Chondrocyte (in vitro differentiated cells): ENCODE measurements at places on chromosomes 6 and 20. TPM values are rescaled to one million over a fixed set of nuclear protein-coding genes. Genes with fewer than 3 reads are reported as not detected.
A peak's percentile ranks its signal among the peaks of the same experiment; 100 is the strongest.

Gene BPIFB2
- not detected in 3 replicates for total RNA-seq

Gene DDX43
- not detected in 3 replicates for total RNA-seq

Gene DNMT3B
- total RNA-seq: 2.0 to 4.8 TPM (median 4.7 TPM) in 3 replicates

Gene PTCRA
- total RNA-seq: not detected in 3 replicates

Gene ZNF184
- 7.3 to 7.9 TPM (median 7.4 TPM) in 3 replicates for total RNA-seq

Gene CYP21A2
- total RNA-seq: 0.30 to 0.68 TPM (median 0.41 TPM) in 3 replicates

Gene RAET1E
- total RNA-seq: not detected in 3 replicates

Gene TRIM40
- total RNA-seq: not detected in 3 replicates

Gene PHF1
- total RNA-seq: 39.0 to 43.2 TPM (median 42.7 TPM) in 3 replicates

GRCh38 chr6:53322188-53323029, 26.3 kb downstream of the ELOVL5 start:
- H3K27ac ChIP-seq: peak overlapping the region; percentile 78
- no peak for DNase-seq
- H3K27me3 ChIP-seq: no peaks in the 10 kb centered on the region

GRCh38 chr6:163318071-163318786, 96.3 kb upstream of the QKI start:
- H3K27me3 ChIP-seq: peaks cover 2% of the 10 kb centered on the region
- DNase-seq: no peak
- H3K4me3 ChIP-seq: no peak overlapping the region
- H3K4me1 ChIP-seq: peaks cover 4% of the 10 kb centered on the region
- no peak overlapping the region for H3K27ac ChIP-seq

- H3K27ac ChIP-seq: no peak overlapping the region
- DNase-seq: no peak
- H3K4me1 ChIP-seq: peaks cover 87% of the 10 kb centered on the region
- no peaks in the 10 kb centered on the region for H3K27me3 ChIP-seq
- no peak overlapping the region for H3K4me3 ChIP-seq
- H3K36me3 ChIP-seq: no peaks in the 10 kb centered on the region
Observed at GRCh38 chr6:116402108-116402937, 31.6 kb downstream of the DSE start.

DNA sequence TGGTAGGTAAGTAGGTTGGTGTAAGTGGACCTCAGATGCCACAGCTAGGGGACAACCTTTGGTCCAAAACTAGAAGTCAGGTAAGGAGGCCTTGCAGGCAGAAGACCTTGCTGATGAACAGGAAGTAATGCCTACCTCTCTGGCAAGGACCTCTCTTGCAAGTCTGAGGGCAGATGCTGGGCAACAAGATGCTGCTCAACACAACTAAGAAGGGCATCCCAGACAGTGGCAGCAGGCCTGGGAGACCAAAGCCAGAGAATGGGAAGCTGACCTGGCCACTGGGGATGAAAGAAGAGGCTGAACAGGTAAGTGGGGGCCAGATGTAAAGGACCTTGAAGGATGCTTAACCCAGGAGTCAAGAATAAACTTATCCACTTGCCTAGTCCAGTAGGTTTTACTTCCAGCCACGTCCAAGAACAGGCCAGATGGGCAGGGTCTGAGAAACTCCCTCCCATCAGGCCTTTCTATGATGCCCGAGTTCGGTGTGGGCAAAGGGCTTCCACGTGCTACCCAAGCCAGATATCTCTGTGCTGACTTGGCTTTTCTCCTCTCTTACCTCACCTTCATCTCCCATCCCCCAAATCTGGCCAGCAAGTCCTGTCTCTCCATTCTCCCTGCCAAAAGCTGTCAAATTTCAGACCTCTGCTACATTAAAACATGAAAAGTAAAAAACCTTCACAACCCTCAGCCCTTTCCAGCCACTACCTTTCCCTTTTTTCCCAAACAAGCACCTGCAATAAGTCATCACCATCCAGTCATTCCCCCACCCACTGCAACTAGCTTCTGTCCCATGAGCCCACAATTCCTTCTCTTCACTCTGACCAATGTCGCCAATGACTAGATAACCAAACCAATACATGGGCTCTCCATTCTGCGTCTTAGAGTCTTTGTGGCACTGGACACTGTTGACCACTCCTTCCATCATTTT, 11.5 kb upstream of the PLCG1 start:
- H3K4me3 ChIP-seq: no peak overlapping the region
- peaks cover 51% of the 10 kb centered on the region for H3K36me3 ChIP-seq
- no peak overlapping the region for H3K27ac ChIP-seq

DNA sequence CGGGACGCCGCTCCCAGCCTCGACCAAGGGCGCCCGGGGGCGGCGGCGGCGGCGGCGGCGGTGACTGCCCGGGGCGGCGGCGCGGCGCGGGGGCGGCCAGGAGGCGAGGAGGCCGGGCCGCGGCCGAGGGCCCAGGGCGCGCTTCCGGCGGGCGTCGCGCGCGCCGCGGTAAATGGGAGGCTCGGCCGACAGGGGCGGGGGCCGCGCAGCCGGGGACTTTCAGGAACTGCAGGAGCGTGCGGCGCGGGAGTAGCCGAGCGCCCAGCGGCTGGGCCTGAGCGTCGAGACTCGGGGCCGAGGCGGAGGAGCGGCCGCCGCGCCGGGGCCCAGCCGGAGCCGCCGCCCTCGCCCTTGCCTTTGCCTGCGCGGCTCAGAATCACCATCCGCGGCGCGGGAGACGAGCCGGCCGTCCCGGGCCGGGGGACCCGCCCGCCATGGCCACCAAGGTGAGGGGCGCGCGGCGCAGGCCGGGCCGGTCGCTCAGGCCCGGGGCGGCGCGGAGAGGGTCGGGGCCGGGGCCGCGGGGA, at the start of gene SNX9:
SNX9 (plus strand) TSS at position 246 of the 527 bp plus-strand sequence; CDS start at position 435, 189 bp downstream.
- peaks cover 30% of the 10 kb centered on the region for H3K4me1 ChIP-seq
- H3K36me3 ChIP-seq: no peaks in the 10 kb centered on the region
- no peaks in the 10 kb centered on the region for H3K27me3 ChIP-seq
- peak within 1 kb of the TSS; percentile 83 for H3K4me3 ChIP-seq
- peak within 1 kb of the TSS; percentile 92 for H3K27ac ChIP-seq
- no peak for DNase-seq

DNA sequence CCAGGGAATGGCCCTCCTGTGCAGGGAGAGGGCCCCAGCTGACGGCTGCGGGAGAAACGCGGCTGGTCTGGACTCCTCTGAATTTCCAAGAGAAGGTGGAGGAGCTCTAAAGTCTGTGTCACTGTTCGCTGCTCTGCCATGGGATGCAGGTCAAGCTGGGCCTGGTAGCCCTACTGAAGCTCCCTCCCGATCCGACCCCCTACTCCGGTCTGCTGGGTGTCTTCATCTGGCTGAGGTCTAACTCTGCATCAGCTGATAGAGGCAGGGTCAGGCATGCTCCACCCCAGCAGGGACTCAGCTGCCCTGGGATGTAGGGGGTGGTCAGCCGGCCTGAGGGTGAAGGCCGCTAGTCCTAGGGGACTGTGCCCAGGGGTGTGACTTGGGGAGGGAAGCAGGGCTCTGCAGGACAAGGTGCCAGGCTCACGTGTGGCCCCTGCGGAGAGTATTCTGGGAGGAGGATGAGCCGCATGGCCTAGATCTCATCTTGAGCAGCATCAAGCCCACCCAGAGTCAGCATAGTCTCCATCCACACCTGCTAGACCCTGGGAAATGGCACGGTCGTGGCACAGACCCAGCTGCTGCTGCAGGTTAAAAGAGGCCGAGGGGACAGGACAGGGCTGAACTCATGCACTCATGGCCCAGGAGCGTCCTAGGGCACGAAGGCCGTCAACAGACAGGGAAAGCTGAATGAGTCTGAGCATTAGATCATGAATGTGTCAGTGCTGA, 1.4 kb downstream of the CST3 start:
- peak overlapping the region; percentile 89 for H3K4me3 ChIP-seq
- no peaks in the 10 kb centered on the region for H3K27me3 ChIP-seq
- H3K4me1 ChIP-seq: peaks cover 28% of the 10 kb centered on the region
- H3K36me3 ChIP-seq: peaks cover 12% of the 10 kb centered on the region

GRCh38 chr6:168664956-168665355, 224.0 kb downstream of the SMOC2 start:
- no peaks in the 10 kb centered on the region for H3K4me1 ChIP-seq
- H3K27ac ChIP-seq: no peak overlapping the region
- H3K27me3 ChIP-seq: peaks cover 20% of the 10 kb centered on the region
- no peak overlapping the region for H3K4me3 ChIP-seq

DNA sequence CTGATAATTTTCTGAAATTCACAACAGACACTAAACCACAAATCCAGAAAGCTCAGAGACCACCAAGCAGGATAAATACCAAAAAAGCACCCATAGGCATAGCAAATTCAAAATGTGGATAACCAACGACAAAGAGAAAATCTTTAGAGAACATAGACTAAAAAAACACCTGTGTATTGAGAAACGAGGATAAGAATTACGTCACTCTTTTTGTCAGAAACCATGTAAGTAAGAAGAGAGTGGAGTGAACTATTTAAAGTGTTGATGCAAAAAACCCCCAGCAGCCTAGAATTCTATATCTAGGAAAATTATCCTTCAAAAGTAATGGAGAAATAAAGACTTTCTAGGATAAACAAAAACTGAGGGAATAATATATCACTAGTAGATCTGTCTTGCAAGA, 126.9 kb upstream of the SCGN start:
- H3K4me3 ChIP-seq: no peak overlapping the region
- H3K27ac ChIP-seq: no peak overlapping the region

GRCh38 chr20:34522969-34523871, 7.0 kb downstream of the DYNLRB1 start:
- no peak for DNase-seq
- peaks cover 74% of the 10 kb centered on the region for H3K4me1 ChIP-seq
- peak overlapping the region; percentile 56 for H3K4me3 ChIP-seq

- H3K27ac ChIP-seq: no peak overlapping the region
- DNase-seq: no peak
- no peaks in the 10 kb centered on the region for H3K36me3 ChIP-seq
- peaks cover 9% of the 10 kb centered on the region for H3K4me1 ChIP-seq
- no peak overlapping the region for H3K4me3 ChIP-seq
Observed at GRCh38 chr6:10511477-10511876, 9.7 kb upstream of the GCNT2 start.
